ENCODE measurements at places on chromosomes 5 and 9.

- no peak for DNase-seq
Observed at GRCh38 chr5:137341831-137342230, 157.3 kb downstream of the SPOCK1 start.

DNA sequence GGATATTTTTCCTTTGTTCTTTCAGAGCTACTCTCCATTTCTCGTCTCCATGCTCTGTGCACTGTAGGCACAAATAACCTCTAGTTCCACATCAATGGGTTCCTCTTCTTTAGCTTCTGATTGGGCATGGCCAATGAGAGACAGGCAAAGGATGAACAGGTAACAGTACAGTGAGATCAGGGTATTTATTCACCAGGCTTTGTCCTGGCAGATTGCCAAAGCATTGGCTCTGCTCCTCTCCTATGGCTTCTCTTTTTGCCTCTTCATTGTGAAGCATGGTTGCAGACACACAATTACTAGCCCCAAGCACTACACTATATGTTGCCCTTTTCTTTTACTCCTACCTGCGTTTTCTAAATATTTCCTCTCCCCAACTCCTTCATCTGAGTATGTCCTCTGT is 215.1 kb upstream of the ARRDC3 start:
- no peak for DNase-seq

DNA sequence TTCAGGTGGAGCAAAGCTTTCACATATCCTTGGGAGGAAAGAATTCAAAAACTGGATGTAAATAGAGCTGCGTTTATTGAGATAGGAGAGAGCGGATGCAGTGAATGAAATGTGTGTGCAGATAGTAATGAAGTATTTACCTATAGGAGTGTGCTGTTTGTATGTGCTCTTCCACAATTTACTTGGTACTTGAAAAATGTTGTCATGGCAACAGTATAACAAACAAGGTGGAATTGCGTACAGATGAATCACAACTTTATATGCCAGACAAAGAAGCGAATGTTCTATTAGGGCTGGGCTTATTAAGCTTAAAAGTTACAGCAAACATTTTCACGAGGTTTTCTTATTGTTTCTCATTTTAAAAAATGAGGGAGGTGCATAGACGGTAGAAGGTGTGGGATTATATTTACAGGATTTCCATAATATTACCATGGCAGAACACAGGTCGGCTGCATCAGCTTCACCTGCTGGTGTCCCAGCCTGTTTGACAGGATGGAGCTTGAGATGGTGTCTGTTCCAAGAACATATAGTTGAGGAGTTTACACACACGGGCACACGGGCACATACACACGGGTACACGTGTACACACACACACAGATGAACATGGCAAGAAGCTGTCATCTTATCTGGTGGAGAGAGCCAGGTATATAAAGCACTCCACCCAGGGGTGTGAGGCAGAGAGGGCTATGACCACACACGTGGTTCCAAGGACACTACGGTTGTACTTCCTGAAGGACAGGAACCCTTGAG is 155.7 kb downstream of the RMI1 start:
- no peak for DNase-seq

GRCh38 chr9:134025606-134026541 is 593 bp downstream of the BRD3OS start:
- no peak for DNase-seq

All from stimulated activated CD8-positive, alpha-beta memory T cell treated with anti-CD3 and anti-CD28 coated beads, Interleukin-7, amount 100 ng/mL, for 1 hour (primary cell).